ENCODE measurements at places on chromosomes 7 and 10.

GRCh38 chr7:25675789-25676474, 447.6 kb upstream of the NPVF start:
- no peak for DNase-seq

DNA sequence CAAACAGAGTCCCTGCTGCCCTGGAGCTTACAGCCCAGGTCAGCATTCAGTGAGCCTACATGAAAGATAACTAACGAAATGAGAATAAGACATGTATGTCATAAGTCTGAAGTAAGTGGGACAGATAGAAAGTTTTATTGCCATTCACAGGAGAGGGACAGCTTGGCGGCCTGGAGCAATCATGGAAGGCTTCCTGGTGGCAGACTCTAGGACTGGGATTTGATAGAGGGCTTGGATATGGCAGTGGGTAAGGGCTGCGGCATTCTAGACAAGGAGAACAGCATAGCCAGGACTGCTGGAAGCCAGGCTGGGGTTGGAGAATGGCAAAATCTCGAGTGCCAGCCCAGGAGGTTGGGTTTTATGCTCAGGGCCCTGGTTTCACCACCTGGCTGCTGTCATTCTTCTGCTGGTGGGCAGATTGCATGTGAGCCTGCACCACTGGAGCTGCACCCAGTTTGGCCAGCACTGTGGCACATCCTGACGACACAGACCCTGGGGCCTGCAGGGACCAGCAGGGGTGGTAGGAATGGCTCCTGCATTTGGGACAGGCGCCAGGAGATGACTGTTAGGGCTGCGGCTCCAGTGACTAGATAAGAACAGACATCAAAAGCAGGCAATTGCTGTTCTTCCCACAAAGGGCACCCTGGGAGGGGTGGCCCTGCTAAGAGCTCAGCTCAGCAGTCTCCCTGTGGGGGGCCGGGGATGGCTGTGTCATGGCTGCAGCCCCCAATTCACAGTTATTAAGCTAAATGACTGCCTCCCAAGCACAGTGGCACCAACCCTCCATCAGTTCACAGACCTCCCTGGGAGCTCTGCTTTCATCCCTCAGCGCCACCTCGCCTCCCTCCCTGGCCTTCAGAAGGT, 161.1 kb downstream of the RPS24 start:
- no peak for DNase-seq

DNA sequence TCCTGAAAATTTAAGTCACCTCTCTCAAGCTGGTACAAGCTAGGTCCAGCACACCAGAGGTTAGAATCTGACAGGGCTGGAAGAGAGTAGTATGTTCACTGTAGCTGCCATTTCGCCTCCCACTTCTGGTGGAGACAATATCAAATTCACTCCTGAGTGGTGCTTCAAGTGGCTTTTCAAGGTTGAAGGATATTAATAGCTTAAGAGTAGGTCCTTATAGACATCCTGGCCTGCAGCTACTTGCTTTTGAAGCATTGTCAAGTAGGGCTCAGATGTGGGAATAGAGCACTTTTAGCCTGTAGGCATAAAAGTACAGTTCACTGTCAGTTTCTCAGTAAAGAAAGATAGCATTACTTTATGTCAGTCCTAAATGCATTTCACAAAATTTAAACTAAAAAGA, 270.5 kb upstream of the PLPP4 start:
- DNase-seq: no peak

DNA sequence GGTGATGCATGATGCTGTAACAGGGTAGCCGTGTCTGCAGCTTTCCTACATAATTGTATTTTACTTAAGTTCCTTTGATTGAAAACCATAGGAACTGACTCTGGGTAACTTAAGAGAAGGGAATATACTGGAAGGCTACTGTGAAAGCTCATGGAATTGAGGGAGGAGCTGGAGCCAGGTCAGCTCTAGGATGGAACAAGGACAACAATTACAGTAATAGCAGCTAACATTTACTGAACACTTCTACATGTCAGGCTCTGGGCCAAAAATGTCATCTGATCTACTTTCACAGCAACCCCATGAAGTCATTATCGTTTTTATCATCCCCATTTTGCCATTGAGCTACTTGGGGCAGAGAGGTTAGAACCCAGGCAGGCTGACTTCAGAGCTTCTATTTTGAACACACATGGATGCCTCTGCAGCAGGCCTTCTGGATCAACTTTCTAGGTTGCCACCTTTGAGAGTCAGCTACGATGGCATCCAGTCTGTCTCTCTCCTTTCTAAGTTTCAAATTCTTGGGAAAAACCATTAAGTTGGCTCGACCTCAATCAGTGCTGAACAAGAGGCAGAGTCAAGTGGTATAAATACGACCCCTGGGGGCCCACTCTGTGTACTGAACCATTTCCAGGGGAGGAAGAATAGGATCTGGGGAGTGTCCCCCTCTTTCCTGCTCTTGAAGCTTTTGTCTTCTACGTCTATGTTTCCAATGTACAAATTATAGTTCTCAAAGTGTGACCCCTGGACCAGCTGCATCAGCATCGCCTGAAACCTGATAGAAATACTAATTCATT, 272.3 kb upstream of the PLPP4 start:
- no peak for DNase-seq

DNA sequence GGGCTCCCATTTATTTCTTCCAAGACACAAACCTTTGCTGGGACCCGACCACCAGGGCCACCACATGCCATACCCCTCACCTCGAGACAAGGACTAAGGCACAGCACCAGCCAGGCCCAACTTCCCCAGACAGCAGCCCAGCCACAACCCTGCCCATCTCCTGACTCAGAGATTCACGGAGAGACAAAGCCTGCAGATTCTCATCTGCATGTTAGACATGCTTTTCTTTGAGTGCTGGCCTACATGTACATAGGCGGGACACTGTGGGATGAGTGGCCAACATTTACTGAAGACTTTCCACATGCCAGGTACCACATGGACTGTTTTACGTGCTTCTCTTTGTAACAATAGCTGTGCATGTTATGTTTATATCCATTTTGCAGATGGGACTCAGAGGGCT, 221.3 kb upstream of the ZMIZ1 start:
- DNase-seq: no peak

DNA sequence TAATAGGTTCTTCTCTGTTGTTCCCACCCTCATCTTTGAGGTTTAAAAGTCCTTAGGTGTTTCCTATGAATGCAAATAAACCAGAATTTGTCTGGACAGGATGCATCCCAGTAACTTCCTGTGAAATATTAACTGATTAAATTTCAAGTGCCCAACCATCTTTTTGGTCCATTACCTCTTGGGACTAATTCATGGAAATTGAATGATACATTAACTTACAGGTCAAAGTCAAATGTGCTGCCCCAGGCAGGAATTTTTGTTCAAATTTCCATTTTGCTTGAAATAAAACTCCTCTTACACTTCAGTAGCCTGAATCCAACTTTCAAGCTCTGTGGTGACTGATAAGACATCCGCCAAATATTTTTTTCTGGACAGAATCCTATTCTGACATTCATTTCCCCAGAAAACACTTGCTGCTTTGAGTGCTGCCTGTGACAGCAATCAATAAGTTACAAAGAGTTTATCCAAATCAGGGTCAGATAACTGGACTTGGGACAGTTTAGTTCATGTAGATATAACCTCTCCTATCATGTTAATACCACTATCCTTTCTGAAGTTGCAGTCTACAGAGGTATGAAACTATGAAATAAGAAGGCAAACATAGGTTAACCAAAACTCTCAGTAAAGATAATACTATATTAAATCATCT, 383.5 kb downstream of the POM121L12 start:
- no peak for DNase-seq

- DNase-seq: no peak
These were observed 921.5 kb downstream of the NRG3 start for GRCh38 chr10:82796510-82796909.

GRCh38 chr10:71978476-71978875, 14.3 kb downstream of the CHST3 start:
- DNase-seq: no peak

- no peak for DNase-seq
These were observed 25.3 kb downstream of the PRSS2 start for GRCh38 chr7:142796001-142796500.

DNA sequence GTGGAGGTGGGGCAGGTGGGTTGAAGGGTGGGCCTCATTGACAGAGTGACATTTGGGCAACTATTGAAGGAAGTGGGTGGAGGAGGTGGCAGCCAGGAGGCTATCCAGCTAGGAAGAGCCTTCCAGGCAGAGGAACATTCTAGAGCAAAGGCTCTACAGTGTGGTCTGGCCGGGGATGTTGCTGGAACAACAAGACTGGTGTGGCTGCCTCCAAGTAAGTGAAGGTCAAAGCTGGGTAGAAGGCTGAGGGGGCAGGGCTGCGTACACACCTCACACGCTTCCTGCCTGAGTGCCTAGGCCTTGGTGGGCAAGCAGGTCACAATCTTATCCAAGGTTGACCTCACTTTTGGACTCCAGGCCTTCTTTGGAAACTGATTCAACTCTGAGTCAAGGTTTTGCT, 6.6 kb downstream of the CPA1 start:
- no peak for DNase-seq

DNA sequence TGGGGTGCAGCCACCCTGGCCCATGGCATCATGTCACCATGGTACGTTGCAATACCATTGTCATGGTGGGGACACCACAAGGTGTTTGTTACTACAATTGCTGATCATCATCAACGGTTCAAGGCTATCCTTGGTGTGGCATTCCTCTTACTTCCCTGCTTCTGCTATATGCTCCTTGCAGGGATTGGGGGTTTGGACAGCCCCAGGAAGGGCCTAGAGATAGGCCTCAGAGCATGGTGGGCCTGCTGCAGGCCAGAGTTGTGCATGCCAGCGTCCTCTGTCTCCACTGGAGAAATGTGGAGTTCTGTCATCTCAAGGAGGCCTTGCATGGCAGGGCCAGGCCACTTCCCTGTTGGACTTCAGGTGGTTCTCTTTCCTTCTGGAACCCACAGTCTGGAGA, 234.6 kb upstream of the MKI67 start:
- no peak for DNase-seq

DNA sequence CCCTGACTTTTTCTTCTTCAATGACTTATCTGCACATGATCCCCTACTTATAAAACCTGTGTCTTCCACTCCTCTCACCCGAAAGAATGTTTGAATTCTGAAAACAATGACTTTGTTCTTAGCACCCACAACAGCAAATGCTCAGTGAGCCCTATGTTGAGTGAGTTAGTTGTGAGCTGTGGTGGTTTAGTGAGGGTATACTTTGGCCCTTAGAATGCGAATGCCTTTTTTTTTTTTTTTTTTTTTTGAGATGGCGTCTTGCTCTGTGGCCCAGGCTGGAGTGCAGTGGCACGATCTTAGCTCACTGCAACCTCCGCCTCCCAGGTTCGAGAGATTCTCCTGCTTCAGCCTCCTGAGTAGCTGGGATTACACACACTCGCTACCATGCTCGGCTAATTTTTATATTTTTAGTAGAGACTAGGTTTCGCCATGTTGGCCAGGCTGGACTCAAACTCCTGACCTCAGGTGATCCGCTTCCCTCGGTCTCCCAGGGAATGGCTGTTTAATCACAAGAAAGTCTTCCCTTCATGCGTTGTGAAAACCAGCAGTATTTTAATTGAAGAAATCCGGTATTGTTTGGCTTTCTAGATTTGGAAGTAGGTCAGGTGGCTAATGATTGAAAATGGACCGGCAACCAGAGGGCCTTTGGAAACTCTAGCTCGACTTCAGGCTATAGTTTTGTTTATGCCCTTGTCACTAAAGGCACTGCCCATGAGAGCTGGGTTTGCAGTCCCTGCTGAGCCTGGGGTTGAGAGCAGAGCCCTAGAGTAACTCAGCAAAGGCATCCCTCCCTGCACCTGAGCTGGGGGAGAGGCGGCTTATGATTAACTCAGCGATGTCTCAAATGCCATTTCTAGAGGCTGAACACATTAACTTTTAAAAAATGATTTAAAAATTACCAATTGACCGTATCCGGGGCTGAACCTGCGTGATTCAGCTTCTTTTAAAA, 41.3 kb downstream of the CUX1 start:
- DNase-seq: no peak

GRCh38 chr10:69272624-69273023, 5.7 kb upstream of the HK1 start:
- no peak for DNase-seq

DNA sequence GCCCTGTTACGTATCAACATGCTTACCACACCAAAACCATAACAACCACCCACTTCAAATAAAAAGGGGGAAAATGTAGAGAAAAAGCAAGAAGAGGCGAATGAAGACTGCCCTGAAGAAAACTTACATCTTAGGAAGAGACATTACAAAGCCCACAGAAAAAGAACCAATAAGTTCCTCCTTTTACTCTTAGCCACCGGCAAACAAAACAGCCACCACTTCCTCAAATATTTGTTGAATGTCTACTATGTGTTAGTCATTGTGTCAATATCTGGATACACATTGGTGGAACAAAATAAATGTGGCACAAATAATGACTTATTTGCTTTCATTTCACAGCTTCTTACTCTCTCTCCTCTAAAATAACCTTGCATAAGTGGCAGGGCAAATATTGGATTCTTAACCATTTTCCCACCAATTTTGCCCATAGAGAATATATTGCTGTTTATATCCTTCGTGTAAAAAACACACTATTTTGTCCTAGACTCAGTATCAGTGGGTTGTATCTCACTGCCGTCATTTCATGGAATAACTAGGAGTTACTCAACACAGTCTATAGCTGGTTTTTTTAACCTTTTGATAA, 106.8 kb downstream of the ANK3 start:
- DNase-seq: peak; percentile 66

DNA sequence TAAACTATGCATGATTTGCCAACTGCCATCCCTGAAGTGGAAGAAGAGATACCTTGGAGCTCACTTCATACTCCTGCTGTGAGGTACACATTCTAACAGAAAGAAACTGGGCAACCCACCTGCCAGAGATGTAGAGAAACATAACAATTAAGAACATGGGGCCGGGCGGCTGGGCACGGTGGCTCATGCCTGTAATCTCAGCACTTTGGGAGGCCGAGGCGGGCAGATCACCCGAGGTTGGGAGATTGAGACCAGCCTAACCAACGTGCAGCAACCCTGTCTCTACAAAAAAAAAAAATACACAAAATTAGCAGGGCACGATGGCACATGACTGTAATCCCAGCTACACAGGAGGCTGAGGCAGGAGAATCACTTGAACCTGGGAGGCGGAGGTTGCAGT, 402.6 kb upstream of the ANKRD30A start:
- DNase-seq: no peak

DNA sequence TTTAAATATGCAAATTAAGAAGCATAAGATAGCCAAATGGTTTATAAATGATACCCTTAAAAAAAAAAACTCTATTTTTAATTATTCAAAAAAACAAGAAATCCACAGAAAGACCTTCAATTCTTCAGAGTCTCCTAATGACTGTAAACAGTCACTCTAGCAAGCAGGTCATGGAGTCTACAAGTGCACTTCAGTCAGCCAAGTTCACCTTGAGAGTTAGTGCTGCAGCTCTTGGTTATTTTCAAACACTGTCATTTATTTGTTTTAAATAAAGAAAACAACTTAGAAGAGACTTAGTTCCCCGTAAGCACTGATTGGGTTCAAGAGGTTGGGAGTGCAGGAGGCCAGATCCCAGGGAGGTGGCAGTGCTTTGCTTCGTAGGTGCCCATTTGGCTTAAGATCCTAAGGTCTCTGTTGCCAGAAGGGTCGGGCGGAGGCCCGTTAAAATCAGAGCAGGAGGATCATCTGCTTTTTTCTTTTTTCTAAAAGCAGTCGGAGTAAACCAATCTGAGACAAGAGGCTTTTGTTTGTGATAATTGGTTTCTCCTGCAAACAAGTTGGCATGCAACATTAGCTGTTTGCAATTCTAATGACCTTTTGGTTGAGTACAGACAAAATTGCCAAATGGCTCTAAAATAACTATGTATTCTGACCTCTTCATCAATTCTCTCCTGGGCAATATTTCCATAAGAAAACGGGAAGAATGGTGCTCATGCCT, 86.4 kb upstream of the ELMO1 start:
- no peak for DNase-seq

GRCh38 chr7:149284343-149284742, 22.3 kb downstream of the ZNF783 start:
- no peak for DNase-seq

- no peak for DNase-seq
These were observed 46.2 kb upstream of the PLCE1 start for GRCh38 chr10:93947524-93947923.
